ENCODE measurements at places on chromosomes 3 and 15.
A peak's percentile ranks its signal among the peaks of the same experiment; 100 is the strongest.

DNA sequence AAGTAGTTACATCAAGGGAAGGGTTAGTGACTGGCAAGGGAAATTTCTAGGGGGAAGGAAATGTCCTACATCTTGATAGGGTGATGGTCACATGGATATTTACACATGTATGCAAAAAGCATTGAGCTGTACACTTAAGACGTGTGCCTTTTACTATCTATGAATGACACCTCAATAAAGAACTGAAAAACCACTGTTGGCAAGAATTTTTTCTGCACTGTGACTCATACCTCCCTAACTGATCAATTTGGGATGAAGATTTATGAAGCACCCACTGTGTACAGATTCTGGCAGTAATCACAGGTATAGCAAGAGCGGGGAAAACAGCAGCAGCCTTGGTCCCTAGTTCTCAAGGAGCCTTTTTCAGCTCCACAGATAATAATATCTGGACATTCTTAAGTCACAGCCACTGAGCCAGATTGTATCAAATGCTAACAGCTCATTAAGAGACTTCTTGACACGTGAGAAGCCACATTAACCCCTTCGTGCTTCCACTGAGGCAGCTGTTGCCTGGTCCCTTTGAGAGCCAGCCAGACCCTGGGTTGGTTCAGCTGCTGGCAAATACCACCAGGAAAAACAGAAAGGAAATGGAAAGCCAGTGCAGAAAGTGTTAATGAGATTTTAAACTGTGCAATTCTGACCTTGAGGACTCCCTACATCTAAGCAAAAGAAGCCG, 32.0 kb upstream of the GALNT15 start:
- no peak for DNase-seq

- DNase-seq = peak; percentile 88
Observed at GRCh38 chr3:52237657-52238172, 1.2 kb downstream of the TWF2 start.

DNA sequence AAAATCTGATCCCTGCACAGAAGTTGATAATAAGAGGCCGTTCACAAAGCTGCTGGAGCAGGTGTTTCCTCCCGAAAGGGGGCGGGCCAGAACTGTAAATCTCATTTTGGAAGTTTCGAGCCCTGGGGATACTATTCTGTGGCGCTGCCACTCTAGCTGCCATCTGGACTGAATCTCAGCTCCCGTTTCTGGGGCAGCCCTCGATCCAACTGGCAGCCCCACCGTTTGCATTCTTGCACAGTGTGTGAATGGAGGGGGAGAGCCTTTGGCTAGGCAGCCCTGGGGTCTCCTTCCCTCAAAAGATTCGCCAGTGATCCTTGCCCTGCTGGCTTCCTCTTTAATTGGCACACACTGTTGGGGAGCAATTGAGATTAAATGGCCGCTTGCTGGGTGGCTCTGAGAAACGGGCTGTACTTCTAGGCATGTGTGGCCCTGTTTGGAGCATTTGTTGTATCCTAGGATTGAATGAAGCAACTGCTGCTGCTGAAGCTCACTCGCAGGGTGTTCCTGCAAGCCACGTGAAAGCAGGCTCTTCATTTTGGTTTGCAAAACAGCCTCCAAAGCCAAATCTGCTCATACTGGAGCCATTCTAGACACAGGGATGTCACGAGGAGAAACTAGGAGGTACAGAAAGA, 57.2 kb upstream of the TOPAZ1 start:
- no peak for DNase-seq

DNA sequence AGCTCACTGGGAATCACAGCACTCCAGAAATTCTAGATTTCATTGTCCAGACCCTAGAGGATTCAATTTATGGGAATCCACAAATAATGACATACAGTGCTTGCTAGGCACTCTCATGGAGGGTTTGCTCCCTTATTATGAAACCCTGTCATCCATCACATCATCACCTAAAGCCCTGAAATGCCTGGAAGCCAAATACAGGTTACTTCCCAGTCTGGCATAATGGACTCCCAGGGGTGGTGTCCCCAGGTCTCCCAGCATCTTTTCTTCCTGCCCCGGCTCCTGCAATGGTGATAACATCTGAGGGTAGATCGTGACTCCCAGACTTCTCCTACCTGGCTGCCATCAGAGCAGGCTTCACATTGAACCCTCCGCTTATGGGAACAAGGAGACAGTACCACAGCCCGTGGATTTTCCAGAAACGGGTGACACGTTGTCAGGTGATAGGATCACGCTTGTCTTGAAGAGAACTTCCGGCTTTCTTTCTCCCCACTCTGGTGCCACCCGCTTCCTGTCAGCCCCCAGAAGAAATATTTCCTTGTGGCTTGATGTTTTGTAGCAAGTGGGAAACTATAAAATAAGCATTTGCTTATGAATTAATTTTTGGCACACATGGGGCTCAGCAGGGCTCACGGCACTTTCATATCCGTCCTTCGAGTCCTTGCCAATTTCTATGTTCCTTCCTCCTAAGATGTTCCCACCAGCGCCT, 238.7 kb upstream of the BHLHE40 start:
- no peak for DNase-seq
